PC-3 (cell line): ENCODE measurements at places on chromosomes 1 and 21. TPM values are rescaled to one million over a fixed set of nuclear protein-coding genes. Genes with fewer than 3 reads are reported as not detected.

NTMT2 gene
- not detected in 2 replicates for total RNA-seq

ADORA1 gene
- 1.4 and 3.9 TPM in 2 replicates for total RNA-seq

SPRR2E gene
- total RNA-seq: not detected in 2 replicates

LMX1A gene
- total RNA-seq: not detected in 2 replicates

LCA5L gene
- 0.40 and 0.98 TPM in 2 replicates for total RNA-seq

CELA2A gene
- total RNA-seq: not detected in 2 replicates

AHCTF1 gene
- total RNA-seq: 38.0 and 52.3 TPM in 2 replicates

GPATCH2 gene
- total RNA-seq: 11.9 and 17.2 TPM in 2 replicates

FAM131C gene
- total RNA-seq: 7.7 and 9.8 TPM in 2 replicates

LCE2B gene
- total RNA-seq: not detected in 2 replicates

PRDM16 gene
- 0.04 and 0.17 TPM in 2 replicates for total RNA-seq

ATP1A2 gene
- not detected in 2 replicates for total RNA-seq

KIF26B gene
- 0.04 and 0.17 TPM in 2 replicates for total RNA-seq

MYBPH gene
- total RNA-seq: not detected in 2 replicates

C4BPA gene
- not detected in 2 replicates for total RNA-seq

KRTAP11-1 gene
- total RNA-seq: not detected in 2 replicates
